ENCODE measurements at places on chromosomes 11 and 22.
A peak's percentile ranks its signal among the peaks of the same experiment; 100 is the strongest.

DNA sequence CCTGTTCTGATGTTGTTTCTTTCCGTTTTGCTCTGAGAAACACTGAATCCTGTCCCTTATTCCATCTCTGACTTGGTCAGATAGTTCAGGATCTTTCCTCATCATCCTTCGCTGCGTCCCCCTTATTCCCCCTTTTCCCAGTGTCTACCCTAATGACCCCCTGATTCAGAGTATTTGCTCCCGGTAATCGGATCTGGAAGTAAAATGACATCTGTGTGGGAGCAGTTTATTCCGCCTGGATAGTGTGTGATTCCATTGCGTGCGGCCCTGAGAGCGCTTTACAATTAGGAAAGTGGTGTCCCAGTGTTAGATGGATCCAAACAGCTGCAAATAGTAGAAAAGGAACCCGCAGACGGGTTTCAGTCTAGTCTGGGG is 606 bp downstream of the DRG1 start:
- DNase-seq: no peak

DNA sequence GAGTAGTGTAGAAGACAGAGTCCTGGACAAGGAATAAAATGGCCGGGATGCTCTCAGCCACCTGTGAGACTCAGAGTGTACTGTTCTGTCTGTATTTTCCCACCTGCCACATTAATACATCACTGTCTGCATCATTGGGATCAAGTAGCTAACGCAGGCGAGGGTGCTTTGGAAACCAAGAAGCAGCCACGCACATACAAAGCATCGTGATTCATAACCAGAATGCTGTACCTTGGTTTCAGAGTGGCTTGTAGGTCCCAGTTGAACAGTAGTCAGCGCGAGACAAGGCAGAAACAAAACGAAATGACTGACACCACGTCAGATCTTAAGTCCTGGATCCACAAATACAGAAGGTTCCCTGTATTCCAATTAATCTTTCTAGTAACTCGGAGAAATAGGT is 198.3 kb downstream of the GRIK4 start:
- DNase-seq: no peak

DNA sequence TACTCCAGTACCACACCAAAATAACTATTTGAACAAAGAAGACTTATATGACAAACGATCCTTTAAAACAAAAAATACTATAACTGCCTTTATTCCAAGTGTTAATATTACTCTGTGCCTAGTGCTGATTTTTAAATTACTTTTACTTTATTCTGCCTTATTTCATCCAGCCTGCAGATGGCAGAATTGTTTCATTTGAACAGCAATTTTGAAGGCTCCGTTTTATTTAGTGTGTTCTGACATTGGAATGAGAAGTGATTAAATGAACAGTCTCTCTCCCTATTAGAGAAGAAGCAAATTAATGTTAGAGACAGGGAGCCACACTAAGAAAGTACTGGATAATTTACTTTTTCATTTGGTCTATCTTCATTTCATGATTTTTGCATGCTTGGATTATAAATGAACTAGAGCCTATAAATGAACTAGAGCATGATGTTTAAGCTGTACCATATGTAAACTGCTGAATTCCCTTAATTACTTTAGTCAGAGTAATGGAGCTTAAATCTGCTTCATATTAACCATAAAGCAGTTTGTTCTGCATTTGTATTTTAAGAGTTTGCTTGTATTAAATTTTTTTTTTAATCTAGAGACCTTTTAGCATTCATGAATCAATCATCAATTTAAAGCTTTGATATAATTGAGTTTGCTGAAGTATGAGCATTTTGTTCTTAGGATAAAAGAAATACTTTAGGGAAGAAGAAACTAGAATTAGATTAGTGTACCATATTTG is 9.8 kb downstream of the PDHX start:
- DNase-seq: peak; percentile 67

DNA sequence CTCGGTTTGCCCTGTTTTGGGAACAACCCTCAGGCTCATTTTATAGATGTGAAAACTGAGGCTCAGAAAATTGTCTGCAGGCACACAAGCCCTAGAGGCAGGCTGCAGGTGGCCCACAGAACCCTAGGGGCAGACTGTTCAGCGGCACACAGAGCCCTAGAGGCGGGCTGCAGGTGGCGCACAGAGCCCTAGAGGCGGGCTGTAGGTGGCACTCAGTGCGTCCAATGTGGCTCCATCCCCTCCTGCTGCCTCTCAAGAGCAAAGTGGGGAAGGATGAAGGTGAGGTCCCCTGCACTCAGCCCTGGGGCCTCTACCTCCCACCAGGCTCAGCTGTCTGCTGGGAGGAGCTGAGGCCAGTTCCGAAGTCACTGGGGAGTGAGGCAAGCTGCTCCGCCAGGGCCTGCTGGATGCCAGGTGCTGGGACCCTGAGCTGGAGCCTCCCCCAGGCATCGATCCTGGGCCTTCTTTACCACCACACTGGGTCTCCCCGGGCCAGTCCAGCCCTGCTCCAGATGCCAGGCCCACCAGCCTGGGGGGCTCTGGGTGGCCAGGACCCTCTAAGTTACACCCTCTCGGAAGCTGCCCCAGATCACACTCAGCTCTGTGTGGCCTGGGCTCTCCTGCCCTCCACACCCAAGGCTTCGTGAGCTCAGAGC is 2.3 kb downstream of the ACY3 start:
- DNase-seq: no peak

DNA sequence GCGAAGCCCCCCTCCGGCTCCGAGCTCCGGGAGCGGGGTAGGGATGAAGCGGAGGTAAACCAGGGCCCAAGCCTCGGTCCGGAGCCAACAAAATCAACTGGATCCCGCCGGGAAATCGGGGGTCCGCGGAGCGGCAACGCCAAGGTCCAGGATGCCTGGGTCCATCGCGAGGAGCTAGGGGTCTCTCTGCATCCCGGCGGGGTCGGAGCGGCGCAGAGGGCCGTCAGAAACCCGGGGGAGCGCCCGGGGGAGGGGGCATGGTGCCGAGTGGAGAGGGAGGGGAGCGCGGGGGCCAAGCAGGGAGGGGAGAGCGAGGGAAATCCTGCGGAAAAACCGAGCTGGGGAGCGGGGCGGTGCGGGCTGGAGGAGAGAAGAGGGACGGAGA is 51.8 kb downstream of the SLC22A12 start:
- no peak for DNase-seq

DNA sequence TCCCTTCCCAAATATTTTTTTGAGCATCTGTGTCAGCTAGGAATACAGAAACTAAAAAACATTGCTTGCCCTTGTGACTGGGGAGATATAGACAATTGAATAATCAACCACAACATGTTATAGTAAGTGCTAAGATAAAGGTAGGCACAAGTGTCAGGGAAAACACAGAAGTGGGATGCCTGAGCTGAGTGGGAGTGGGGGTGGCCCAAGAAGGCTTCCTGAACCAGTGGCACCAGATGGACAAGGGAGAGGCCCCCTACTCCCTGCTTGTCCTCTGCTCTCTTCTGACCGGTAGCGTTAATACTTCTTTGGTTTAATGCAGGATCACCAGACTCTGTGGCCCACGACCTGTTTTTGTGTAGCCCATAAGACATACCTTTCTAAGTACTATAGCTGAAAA is 48.8 kb downstream of the PACS1 start:
- DNase-seq: no peak

GRCh38 chr11:105202422-105202821 is 62.9 kb upstream of the CARD18 start:
- no peak for DNase-seq

DNA sequence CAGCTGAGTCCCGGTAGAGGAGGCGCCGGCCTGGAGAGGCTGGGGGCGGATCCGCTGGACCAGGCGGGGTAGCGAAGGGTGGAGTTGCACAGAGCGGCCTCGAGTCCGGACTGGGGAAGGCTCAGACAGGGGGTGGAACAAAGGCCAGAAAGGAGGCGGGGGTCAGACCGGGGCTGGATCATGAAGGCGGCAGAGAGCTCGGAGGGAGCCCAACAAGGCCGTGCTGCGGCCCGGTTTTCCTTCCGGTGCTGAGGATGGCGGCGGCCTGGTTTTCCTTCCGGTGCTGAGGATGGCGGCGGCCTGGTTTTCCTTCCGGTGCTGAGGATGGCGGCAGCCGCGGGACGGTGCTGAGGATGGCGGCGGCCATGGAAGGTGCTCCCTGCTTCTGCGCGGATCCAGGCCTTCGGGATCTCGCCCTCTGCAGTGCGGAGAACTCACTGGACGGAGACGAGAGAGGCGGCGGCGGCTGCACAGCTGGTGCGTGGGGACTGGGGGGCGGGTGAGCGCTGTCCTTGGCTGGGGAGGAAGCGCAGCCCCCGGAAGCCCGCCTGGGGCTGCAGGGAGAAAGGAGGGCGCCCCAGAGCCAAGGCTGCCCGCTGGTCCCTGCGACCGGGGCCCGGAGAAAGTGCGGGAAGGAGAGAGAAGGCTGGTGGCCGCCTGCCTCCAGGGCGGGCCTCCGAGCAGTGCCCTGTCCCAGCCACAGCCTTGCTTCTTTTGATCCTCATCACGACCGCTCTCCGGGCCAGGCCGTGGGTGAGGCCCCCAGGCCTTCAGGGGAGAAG is 350.4 kb upstream of the B3GAT1 start:
- peak; percentile 20 for DNase-seq

DNA sequence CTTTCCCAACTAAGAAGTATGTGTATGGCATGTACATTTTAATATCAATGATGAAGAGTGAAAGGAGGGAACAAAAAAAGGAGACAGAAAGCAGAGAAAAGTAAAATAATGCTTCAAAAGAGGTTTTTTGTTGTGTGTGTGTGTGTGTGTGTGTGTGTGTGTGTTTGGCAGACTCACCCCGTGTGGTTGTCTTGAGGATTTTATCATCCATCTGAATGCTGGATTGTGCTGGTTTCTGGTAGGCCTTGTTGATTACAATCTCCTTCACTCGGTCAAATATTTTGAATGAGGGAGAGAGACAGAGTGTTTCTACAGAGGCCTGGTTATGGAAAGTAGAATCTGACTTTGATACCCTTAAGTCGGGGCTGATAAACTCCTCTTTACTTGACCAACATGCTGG is 128.5 kb downstream of the ENTHD1 start:
- no peak for DNase-seq

DNA sequence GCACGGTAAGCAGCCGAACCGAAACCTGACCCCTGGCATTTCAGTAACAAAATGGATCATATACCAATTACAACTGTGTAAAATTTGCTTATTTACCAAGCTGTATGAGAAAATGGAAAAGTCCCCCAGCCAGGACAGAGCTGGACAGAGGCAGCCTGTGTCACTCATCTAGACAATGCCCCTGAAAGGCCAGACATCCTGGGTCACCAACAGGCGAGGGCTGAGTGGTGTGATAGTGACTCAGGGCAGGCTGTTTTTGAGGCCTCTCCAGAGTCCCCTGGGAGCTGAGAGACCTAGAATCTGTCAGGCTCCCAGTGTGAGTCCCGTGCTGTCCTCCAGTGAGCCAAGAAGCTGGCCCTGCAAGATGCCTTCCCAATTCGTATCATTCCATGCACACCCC is 680.4 kb downstream of the TBC1D22A start:
- no peak for DNase-seq

DNA sequence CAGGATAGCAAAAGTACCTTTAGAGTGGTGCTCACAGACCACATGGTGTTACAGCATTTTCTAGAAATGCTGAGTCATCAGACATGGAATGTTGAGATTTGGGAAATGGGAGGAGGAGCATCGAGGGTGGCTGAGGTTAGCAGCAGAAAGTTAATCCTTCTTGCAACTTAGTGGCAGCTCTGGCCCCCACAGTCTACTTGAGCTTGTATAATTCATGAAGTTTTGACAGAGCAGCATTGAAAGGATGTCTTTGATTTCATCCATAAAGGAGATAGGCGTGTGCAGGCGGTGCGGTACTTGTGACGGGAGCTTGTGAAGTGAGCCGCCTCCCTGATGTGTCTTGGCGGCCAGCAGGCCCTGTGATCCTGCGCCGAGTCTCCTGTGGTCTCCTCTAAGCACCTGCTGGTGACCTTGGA is 330.5 kb downstream of the TBC1D22A start:
- DNase-seq: peak; percentile 92

- no peak for DNase-seq
These were observed 4.4 kb downstream of the BCR start for GRCh38 chr22:23184764-23185113.

GRCh38 chr11:122311216-122311755 is 195.3 kb upstream of the BLID start:
- DNase-seq: no peak
